Bronchus fibroblast of lung (primary cell): ENCODE measurements at places on chromosomes 13 and 19. TPM values are rescaled to one million over a fixed set of nuclear protein-coding genes. Genes with fewer than 3 reads are reported as not detected.

GADD45GIP1 gene
- total RNA-seq: 63.0 and 81.9 TPM in 2 replicates

CYP2A7 gene
- not detected in 2 replicates for total RNA-seq

TTYH1 gene
- total RNA-seq: not detected in 2 replicates

ZNF497 gene
- total RNA-seq: under 0.01 and 0.74 TPM in 2 replicates

NCR1 gene
- total RNA-seq: not detected in 2 replicates

GGACT gene
- 4.2 and 6.7 TPM in 2 replicates for total RNA-seq

ZNF491 gene
- 0.74 and 1.0 TPM in 2 replicates for total RNA-seq

MCEMP1 gene
- not detected in 2 replicates for total RNA-seq

MRPS12 gene
- 64.8 and 67.6 TPM in 2 replicates for total RNA-seq

PLPPR2 gene
- 8.6 and 13.5 TPM in 2 replicates for total RNA-seq

SLC7A10 gene
- total RNA-seq: not detected in 2 replicates

CXCL17 gene
- not detected in 2 replicates for total RNA-seq

TDRD12 gene
- 0.15 and 0.17 TPM in 2 replicates for total RNA-seq
